ENCODE measurements at places on chromosomes 7 and 10. TPM values are rescaled to one million over a fixed set of nuclear protein-coding genes. Genes with fewer than 3 reads are reported as not detected.

DNA sequence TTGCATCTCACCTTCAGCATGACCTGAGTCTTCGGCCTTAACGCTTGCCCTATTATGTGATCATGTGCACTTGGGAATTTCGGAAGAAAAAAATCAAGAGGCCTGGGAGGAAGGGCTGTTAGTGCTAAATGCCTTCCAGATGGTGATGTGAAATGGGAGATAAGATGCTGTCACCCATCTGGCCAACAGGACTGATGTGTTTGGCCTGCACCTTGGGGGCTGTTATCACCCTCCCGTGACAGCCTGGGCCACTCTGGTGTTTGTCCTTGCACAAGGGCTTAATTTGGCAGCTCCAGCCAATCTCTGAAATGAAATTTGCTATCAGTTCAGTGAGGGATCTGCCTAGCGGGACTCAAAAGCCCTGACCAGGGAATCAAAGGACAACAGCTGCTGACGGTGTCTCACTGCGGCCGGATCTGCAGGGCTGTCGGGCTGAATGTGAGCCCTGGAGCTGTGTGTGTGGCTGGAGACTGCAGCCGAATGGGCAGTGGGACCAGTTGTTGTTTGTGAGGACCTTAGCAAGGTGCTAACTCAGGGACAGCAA is 131.4 kb upstream of the BTBD16 start:
- DNase-seq: no peak

GRCh38 chr10:29240986-29241660 is 47.7 kb upstream of the LYZL1 start:
- no peak for DNase-seq

DNA sequence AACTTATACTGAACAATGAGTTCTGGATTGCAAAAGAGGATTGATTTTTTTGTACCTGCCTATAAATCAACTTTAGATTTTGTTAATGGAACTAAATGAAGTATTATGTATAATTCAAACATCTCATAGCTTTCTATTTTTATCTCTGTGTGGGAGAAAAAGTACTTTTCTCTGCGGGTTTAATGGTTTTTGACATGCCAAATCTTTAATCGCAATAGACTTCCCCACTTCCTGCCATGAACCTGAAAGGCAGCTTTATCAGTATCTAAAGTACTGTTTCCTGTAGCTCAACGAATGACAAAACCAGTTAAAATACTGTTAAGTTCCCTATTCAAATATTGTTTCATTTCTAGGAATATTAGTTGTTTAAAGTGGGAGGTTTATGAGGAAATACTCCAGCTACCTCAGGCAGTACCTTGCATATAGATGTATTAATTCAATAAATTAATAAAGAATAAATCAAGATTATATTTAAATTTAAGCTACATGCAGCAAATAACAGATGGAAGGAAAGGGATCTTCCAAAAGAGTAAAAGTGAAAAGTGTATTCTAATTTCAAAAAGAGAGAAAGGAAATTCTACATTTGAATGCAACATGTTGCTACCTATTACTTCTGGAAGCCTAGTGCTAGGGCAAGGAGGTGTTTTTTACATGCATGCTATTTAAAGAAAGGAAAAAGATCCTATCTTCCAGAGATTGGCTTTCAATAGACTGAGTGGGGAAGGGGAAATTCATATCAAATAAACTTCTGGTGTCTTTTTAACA is 75.9 kb downstream of the SVOPL start:
- no peak for DNase-seq

DNA sequence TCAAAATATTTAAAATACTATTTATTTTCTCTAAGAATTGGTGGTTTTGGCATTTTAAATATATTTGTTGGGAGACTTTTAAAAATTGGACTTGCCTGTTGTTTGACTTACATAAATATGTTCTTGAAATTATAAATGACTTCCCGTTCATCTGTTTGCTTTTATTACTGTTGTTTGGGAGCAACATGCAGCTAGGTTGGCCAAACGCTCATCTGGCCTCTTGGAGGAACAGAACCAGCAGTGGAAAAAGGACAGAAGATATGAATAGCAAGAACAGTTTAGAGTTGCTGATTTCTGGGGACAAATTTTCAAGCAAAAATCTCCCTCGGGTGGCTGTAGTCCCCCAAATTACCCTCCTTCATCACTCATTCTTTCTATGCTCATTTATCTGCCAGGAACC is 41.6 kb downstream of the PLXDC2 start:
- no peak for DNase-seq

GRCh38 chr7:1318051-1318450 is 85.4 kb downstream of the UNCX start:
- no peak for DNase-seq

The ATG9B gene
- total RNA-seq: 5.0 TPM

The ZNF365 gene
- total RNA-seq: not detected

The AKR1D1 gene
- not detected for total RNA-seq
